ENCODE measurements at places on chromosomes 1 and 21.

- DNase-seq, result no peak
Measured at GRCh38 chr1:232301246-232301645, 328.7 kb downstream of the SIPA1L2 start.

- no peak for DNase-seq
Measured at GRCh38 chr1:218250492-218250891, 34.6 kb upstream of the RRP15 start.

GRCh38 chr1:189616893-189617292, 860.8 kb downstream of the BRINP3 start:
- no peak for DNase-seq

- no peak for DNase-seq
Measured at GRCh38 chr1:99270646-99271045, 6.4 kb downstream of the PLPPR4 start.

DNA sequence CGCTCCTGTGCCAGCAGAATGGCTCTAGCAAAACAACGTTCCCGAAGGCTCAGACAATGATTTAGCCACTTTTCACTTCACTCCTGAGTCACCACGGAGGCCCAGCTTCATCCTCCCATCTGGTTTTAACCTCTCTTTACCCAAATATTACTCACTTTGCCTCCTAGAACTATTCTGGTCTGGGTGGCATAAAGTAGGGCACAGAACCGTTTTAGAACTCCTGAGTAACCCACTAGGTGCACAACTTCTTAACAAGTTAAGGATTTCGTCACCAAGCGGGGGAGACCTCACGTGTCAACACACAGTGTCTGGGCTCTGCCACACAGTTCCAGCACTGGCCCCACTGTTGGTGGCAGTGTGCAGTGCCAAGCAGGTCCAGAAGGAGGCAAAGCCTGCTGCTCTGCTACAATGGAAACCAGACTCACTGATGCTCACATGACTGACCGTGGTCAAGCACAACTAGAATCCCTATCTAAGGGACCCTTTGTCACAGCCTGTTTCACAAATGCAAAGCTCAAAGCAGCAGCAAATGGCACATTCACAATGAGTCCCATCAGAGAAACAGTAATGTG, 121.7 kb downstream of the SIPA1L2 start:
- DNase-seq, result peak; percentile 89

GRCh38 chr1:32082022-32082421, 9.3 kb downstream of the TMEM39B start:
- no peak for DNase-seq

- peak; percentile 70 for DNase-seq
Measured at GRCh38 chr1:61043010-61043820, 39.1 kb upstream of the NFIA start.

All from globus pallidus (tissue), 1 donor.